Myocyte (in vitro differentiated cells): ENCODE measurements at places on chromosomes 13 and 19. TPM values are rescaled to one million over a fixed set of nuclear protein-coding genes. Genes with fewer than 3 reads are reported as not detected.

Gene ZNF865
- 2.9 and 3.5 TPM in 2 replicates for total RNA-seq

DNA sequence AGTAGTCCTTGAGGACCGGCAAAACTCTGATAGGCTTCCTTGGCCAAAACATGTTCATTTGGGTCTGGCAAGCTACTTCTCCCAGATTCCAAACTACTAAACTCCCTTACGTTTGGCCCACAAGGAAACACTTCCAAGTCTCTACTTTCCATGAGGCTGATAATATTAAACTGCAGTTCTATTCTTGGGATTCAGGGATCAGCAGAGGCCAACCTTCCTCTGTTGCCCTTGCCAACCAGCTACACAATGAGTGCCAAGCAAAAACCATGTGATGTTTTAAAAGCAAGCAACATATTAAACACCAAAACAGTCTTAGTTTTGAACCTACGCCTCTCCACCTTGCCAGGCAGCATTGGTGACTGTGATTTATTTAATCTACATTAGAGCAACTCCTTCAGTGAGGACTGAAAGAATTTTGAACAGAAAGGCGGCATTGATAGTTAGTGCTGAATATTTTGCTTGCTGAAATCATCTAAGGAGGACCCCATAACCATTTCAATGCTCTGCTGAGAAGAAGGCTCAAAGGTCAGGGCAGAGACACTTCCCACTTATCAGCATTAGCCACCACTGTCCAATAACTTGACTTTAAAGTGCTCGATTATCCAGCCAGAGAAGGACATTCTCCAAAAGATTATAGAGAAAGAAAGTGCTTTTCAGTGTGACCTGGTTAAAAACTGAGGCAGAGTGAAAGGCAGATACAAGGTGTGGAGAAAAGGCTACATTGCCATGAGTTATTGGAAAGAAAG lies 287.1 kb downstream of the TBC1D4 start:
- peak; percentile 61 for DNase-seq

DNA sequence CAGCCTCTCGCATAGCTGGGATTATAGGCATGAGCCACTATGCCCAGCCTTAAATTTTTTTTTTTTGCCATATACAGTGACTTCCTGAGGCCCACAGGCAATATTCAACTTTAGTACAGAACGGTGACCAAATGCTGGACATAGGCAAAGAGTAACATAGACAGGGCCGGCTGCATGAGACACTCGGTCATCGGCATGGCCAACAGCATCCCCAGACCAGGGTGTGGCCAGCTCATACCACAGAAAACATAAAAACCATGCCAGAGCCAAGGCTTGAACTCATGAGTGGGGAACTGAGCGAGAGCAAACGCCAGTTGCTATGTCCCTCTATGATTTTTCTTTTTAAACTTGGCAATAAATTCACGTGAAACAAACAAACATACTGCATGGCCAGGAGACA lies 17.0 kb downstream of the KANK2 start:
- DNase-seq, result peak; percentile 58

Gene NOVA2
- total RNA-seq, result not detected in 2 replicates

GRCh38 chr13:100818711-100819110 lies 144.1 kb upstream of the TMTC4 start:
- no peak for DNase-seq

Gene MCF2L
- 31.2 and 34.4 TPM in 2 replicates for total RNA-seq

- no peak for DNase-seq
These were observed 66.1 kb upstream of the C1QTNF9B start for GRCh38 chr13:23963184-23963931.

- no peak for DNase-seq
These were observed 89.8 kb upstream of the LSM14A start for GRCh38 chr19:34082289-34083077.
